ENCODE measurements at places on chromosomes 7 and 10. TPM values are rescaled to one million over a fixed set of nuclear protein-coding genes. Genes with fewer than 3 reads are reported as not detected.

- no peak overlapping the region for H3K27ac ChIP-seq
- H3K36me3 ChIP-seq: no peaks in the 10 kb centered on the region
- no peaks in the 10 kb centered on the region for H3K27me3 ChIP-seq
- DNase-seq: no peak
- H3K4me3 ChIP-seq: no peak overlapping the region
Observed at GRCh38 chr10:24451325-24451820, 242.4 kb downstream of the KIAA1217 start.

DNA sequence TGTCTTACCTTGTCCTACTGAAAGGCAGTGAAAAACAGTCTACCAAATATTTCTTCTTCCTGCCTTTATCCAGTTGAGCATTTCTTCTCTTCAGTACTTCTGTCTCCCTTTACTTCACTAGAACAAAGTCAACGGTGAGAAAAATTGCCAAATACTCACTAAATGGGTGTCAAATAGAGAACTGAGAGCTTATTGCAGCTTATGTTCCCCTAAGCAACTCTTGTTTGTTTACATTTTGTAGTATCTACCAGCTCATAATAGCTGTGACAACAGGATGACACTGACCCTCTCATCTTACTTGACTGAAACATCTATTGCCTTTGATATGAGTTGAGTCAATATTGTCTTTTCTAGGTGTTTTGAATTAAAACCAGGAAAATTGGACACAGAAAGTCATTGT, 327.9 kb upstream of the SORCS1 start:
- no peaks in the 10 kb centered on the region for H3K36me3 ChIP-seq
- H3K4me1 ChIP-seq: no peaks in the 10 kb centered on the region
- DNase-seq: no peak
- no peak overlapping the region for H3K4me3 ChIP-seq
- H3K27me3 ChIP-seq: no peaks in the 10 kb centered on the region

- H3K4me3 ChIP-seq: no peak overlapping the region
- no peaks in the 10 kb centered on the region for H3K27me3 ChIP-seq
- no peak overlapping the region for H3K27ac ChIP-seq
- H3K4me1 ChIP-seq: no peaks in the 10 kb centered on the region
- no peaks in the 10 kb centered on the region for H3K36me3 ChIP-seq
Observed at GRCh38 chr10:133537546-133538545, 10.7 kb downstream of the CYP2E1 start.

DNA sequence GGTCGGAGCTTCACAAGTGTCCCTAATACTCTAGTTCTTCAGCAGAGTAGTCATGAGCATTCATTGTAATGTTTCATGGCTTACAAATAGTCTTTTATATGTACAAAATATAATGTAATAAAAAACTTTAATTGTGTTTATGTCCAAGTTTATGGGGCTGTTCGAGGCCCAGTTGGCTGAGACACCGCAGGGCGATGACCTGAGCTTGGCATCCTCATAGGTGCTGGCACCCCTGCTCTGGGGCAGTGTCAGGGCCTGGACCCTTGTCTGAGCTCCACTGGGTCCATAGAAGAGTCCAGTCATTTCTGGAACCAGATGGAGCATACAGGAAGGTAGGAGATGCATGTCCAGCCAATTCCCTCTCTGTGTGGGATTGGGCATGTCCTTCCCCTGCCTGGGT, 12.9 kb upstream of the ZMIZ1 start:
- no peak overlapping the region for H3K27ac ChIP-seq
- H3K4me3 ChIP-seq: no peak overlapping the region
- H3K4me1 ChIP-seq: peaks cover 8% of the 10 kb centered on the region
- H3K36me3 ChIP-seq: no peaks in the 10 kb centered on the region
- H3K27me3 ChIP-seq: peaks cover 12% of the 10 kb centered on the region

DNA sequence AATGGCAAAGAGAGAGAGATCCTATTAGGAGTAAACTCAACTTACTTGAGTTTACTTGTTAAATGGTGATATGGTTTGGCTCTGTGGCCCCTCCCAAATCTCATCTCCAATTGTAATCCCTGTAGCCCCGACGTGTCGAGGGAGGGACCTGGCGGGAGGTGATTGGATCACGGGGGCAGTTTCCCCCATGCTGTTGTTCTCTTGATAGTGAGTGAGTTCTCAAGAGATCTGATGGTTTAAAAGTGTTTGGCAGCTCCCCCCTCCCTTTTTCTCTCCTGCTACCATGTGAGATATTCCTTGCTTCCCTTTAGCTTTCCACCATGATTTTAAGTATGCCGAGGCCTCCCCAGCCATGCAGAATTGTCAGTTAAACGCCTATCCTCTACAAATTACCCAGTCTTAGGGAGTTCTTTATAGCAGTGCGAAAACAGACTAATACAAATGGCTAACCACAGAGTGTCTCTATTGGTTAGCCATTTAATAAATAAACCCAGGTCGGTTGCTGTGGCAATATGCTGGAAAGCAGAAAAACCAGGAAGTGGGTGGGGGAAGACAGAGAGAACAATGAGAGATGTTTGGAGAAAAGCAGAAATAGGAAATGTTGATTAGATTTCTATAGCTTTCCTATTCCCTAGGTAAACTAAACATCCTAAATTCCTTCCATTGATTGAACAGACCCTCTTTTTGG, 3.0 kb upstream of the STMP1 start:
- DNase-seq: no peak
- H3K4me3 ChIP-seq: no peak overlapping the region
- no peaks in the 10 kb centered on the region for H3K27me3 ChIP-seq
- H3K27ac ChIP-seq: no peak overlapping the region
- no peaks in the 10 kb centered on the region for H3K36me3 ChIP-seq
- H3K4me1 ChIP-seq: no peaks in the 10 kb centered on the region

- no peaks in the 10 kb centered on the region for H3K36me3 ChIP-seq
- DNase-seq: no peak
- H3K4me1 ChIP-seq: no peaks in the 10 kb centered on the region
Observed at GRCh38 chr10:104589871-104590270, 51.2 kb upstream of the SORCS3 start.

DNA sequence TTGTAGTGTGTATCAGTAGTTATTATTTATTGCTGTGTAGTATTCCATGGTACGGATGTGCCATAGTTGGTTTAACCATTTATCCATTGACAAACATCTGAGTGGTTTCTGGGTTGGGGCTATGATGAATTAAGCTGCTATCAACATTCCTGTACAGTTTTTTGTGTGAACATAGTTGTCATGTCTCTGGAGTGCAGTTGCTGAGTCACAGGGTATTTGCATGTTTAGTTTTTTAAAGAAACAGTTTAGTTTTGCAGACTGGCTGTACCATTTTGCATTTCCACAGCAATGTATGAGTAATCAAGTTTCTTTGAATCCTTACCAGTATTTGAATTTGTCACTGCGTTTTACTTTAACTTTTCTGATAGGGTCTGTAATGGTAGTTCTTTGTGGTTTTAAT, 516.7 kb upstream of the CELF2 start:
- H3K4me3 ChIP-seq: no peak overlapping the region
- H3K27ac ChIP-seq: no peak overlapping the region
- no peaks in the 10 kb centered on the region for H3K36me3 ChIP-seq
- H3K27me3 ChIP-seq: no peaks in the 10 kb centered on the region
- no peak for DNase-seq

DNA sequence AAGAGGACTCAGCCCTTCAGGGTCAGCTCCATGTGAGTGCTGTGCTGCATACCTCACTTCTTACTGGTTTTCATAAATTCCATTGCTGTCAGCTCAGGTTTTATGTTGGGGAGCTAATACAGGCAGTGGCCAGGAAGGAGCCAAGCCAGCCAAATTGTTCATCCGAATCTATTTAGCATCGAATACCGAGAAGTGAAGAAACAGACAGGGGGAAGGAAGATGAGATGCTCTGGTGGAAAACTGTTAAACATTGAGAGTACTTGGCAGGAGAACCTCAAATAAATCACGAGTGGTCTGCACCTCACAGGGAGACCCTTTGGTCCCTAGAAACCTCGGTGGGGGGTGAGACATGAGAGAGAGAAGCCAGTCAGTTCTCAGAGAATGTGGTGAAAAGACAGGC, 196.0 kb upstream of the TMEM72 start:
- no peak for DNase-seq
- no peaks in the 10 kb centered on the region for H3K27me3 ChIP-seq
- H3K36me3 ChIP-seq: no peaks in the 10 kb centered on the region
- H3K4me3 ChIP-seq: no peak overlapping the region
- no peak overlapping the region for H3K27ac ChIP-seq

- peaks cover 3% of the 10 kb centered on the region for H3K4me1 ChIP-seq
- H3K27ac ChIP-seq: no peak overlapping the region
- DNase-seq: no peak
- H3K36me3 ChIP-seq: no peaks in the 10 kb centered on the region
- peaks cover 12% of the 10 kb centered on the region for H3K27me3 ChIP-seq
Observed at GRCh38 chr7:116497708-116498107, 1.8 kb upstream of the CAV2 start.

GRCh38 chr10:78584681-78585080, 484.1 kb upstream of the ZMIZ1 start:
- no peaks in the 10 kb centered on the region for H3K27me3 ChIP-seq
- no peaks in the 10 kb centered on the region for H3K36me3 ChIP-seq
- no peak overlapping the region for H3K27ac ChIP-seq
- DNase-seq: no peak
- H3K4me3 ChIP-seq: no peak overlapping the region
- H3K4me1 ChIP-seq: no peaks in the 10 kb centered on the region

DNA sequence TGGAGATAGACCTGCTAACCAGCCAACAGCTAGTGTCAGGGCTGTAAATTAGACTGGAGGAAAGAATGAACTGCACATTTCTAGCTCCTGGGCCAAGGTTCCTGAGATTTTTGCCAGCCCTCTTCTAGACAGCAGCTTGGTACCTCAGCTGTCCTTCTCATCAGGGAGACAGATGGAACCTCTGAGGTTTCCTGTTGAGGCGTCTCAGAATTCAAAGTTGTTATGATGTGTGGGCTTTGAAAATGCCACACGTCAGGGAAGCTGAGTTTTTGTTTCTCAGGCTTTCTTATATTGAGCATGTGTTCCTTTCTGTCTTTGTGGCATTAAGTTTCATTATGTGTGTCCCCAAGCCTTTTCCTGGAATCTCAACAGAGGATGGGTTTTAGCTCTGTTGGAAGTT, 736.6 kb downstream of the AUTS2 start:
- no peaks in the 10 kb centered on the region for H3K4me1 ChIP-seq
- no peak overlapping the region for H3K27ac ChIP-seq
- no peaks in the 10 kb centered on the region for H3K36me3 ChIP-seq

The OGDHL gene
- total RNA-seq: 16.6 TPM

The COL13A1 gene
- total RNA-seq: 4.5 TPM

The H2BK1 gene
- not detected for total RNA-seq

The AGAP3 gene
- 66.4 TPM for total RNA-seq

The GPER1 gene
- total RNA-seq: 0.24 TPM

The CYP3A7 gene
- not detected for total RNA-seq

The C10orf105 gene
- 0.48 TPM for total RNA-seq

The CPVL gene
- 40.0 TPM for total RNA-seq
